ENCODE measurements at places on chromosomes 4 and X. TPM values are rescaled to one million over a fixed set of nuclear protein-coding genes. Genes with fewer than 3 reads are reported as not detected.

PPP1R2C gene
- total RNA-seq = not detected

FGA gene
- total RNA-seq = not detected

CENPVL1 gene
- total RNA-seq = not detected

CRLF2 gene
- not detected for total RNA-seq

ZFP92 gene
- 0.20 TPM for total RNA-seq

TNMD gene
- total RNA-seq = 1.0 TPM

KIF4A gene
- 1.8 TPM for total RNA-seq

OCIAD2 gene
- total RNA-seq = 19.9 TPM

FRAS1 gene
- total RNA-seq = 0.83 TPM

GRPEL1 gene
- 20.8 TPM for total RNA-seq

TAF9B gene
- total RNA-seq = 5.6 TPM

EMCN gene
- 5.4 TPM for total RNA-seq

DCX gene
- not detected for total RNA-seq
